Lower leg skin (tissue), 4 donors: ENCODE measurements at places on chromosomes 3 and 15. TPM values are rescaled to one million over a fixed set of nuclear protein-coding genes. Genes with fewer than 3 reads are reported as not detected.

GRCh38 chr3:58660998-58661397, 5.6 kb downstream of the FAM3D start:
- DNase-seq, result peak; percentile 46

GRCh38 chr3:64133272-64133671, 92.0 kb downstream of the PRICKLE2 start:
- DNase-seq, result no peak

Gene IL17RC
- total RNA-seq, result 95.5 TPM

Gene TGM4
- total RNA-seq, result 1.4 TPM

Gene TTLL13
- total RNA-seq, result not detected
